Hematopoietic multipotent progenitor cell treated with erythropoietin and hydrocortisone succinate and interleukin-3 and kit ligand, for 6 days (in vitro differentiated cells): ENCODE measurements at places on chromosomes 3 and 15.

DNA sequence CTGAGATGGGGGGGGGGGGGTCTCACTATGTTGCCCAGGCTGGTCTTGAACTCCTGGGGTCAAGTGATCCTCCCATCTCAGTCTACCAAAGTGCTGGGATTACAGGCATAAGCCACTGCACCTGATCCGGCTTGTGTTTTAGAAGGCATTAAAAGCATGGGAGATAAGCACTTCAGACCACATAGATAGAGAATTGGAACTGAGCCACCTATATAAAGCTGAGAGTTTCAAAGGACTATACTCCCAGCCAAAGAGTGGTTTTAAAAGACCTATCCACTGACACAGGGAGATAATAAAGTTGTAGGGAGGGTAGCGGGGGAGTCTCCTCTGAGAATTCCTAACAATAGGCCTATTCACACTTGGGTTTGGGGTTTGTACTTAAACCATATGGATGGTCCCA lies 34.8 kb downstream of the DENND4A start:
- peak; percentile 85 for DNase-seq

DNA sequence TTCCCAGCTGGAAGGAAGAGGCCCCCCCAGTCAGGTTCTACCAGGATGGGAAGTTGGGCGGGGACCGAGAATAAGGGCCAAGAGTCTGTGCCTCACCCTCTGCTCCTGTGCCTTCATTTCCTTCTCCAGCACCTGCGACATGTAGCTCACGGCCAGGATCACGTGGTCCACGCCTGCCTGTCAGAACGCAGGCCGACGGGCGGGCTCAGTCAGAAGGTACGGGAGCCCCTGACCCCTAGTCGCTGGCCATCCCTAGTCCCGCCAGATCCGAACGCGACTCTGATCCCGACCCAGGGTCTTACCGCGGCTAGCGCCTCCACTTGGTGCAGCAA lies 489 bp downstream of the GMPPB start:
- DNase-seq = peak; percentile 76

DNA sequence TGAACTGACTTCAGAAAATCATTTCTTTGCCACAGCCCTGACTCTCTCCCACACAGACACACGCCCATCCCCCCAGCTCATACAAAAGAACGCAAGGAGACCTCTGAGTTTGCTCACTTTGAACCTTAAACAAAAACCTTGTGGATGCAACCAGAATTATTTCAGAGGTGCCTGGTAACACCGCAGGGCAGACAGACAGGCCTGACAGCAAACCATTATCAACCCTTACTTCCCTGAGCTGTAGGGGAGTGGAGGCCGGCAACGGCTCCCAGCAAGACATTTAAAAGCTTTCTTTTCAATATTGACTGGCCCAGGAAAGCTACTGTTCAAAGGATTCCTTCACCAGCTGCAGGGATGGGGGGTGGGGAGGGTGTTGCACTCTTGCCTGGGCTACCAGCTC lies 2.0 kb upstream of the EFCC1 start:
- no peak for DNase-seq

DNA sequence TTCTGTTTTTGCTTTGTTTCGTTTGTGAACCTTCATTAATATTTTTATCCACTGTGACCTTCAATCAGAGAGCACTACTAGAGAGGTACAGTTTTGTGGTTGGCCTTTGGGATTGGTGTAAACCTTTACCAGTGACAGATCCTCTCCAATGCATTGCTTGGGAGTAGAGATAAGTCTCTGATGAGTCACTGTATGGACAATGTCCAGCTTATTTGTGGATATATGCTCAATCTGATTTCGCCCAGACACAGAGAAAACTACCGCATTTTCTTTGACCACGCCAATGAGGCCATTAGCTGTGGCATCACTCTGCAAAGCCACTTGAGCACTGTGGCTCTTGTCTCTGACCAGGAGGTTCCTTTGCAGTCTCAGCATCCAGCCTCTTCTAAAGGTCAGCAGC lies 964.7 kb downstream of the TUSC7 start:
- DNase-seq = no peak

DNA sequence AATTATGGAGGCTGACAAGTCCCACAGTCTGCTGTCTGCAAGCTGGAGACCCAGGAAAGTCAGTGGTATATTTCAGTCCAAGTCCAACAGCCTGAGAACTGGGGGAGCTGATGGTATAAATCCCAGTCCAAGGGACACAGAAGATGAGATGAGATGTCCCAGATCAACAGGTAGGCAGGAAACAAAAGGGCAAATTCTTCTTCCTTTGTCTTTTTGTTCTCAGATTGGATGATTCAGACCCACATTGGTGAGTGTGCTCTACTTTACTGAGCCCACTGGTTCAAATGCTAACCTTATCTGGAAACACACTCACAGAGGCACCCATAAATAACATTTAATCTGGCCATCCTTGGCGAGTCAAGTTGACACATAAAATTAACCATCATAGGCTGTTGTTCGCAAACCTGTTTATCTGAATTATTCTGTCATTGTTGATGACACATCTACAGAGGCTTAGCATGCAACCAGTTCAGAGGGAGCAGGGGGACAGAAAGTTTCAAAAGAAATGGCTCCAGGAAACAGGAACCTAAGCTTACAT lies 62.7 kb upstream of the ITGA11 start:
- DNase-seq = peak; percentile 27

DNA sequence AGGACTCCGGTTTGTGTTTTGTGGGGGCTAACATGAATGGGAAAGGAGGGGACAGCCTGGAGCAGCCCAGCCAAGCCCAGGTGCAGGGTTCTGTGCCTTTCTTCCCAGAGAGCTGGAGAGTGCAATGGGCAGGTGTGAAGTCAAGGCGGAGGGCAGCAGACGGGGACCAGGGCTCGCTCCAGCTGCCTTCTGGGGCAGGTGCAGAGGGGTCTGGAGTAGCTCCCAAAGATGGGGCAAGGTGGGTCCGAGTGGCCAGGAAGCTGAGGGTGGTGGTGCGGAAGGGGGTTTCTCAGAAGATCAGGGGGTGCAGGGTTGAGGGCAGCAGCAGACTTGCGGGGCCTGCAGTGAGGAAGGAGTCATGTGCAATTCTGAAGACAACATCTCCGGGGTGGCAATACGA lies 158.9 kb downstream of the NSMCE3 start:
- no peak for DNase-seq

GRCh38 chr3:120142236-120142635 lies 48.0 kb upstream of the GSK3B start:
- DNase-seq = no peak

DNA sequence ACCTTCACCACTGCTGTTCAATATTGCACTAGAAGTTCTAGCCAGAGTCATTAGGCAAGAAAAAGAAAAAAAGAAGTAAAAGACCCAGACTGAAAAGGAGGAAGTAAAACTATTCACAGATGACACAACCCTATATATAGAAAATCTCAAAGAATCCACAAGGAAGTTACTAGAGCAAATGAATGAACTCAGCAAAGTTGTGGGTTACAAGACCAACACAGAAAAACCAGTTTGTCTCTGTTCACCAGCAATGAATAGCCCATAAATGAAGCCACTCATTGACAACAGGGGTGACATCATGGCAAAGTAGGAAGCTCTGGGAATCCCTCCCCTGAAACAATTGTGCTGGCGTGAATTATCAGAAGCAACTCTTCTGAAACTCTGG lies 4.6 kb downstream of the CFAP100 start:
- DNase-seq = peak; percentile 16

GRCh38 chr15:65042776-65043327 lies 2.3 kb upstream of the SLC51B start:
- no peak for DNase-seq

DNA sequence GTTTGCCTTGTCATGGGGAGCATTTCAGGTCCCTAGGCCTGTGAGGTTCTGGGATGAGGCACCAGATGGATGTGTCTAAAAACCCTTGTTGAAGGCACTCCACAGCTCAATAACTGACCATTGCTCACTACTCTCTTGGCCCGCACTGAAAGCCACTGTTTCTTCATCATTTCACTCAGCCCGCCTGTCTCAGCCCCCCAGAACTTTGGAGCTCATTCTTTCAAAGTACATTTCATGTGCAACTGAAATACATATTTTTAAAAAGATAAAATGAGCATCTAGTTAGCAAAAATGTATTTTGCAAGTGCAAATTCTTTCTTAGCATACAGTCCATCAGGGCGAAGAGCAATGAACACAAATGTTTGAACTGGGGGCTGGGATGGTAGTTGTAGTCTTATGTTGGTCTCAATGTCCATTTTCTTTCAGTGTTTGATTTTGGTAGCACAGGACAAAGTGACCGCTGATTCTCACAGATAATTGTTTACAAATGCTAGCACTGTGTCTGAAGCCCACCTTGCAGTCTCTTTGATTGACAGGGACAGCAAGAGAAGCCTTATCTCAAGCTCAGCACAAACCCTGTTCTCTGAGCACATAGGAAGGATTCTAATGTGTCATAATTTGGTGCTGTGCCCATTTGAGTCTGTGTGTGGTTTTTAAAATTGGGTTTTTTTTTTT lies 19.6 kb downstream of the HEMK1 start:
- DNase-seq = peak; percentile 92

DNA sequence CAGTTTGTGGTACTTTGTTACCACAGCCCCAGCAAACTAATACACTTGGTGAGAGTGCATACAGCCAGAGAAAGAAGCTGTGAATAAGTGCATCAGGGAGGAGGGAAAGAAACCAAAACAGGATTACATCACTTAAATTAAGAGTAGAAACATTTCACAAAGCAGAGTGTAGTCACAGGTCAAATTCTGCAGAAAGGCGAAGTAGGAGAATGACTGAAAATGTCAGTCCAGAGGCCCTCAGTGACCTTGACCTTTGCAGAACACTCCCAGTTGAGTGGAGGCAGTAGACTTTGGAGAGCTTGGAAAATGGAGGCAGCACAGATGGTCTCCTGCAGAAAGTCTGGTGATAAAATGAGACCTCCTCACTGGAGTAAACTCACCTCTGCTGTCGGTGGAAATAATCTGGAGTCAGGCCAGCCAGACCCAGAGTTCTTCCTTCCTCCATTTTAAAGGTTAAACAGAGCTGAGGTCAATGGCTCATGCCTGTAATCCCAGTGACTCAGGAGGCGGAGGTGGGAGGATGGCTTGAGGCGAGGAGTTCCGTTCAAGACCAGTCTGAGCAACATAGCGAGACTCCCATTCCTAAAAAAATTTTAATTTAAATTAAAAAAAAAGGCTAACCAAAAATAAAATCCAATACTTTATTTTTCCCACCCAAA lies 5.0 kb downstream of the CD86 start:
- DNase-seq = no peak

GRCh38 chr15:41827290-41827879 lies 507 bp upstream of the JMJD7 start:
- DNase-seq = peak; percentile 26

DNA sequence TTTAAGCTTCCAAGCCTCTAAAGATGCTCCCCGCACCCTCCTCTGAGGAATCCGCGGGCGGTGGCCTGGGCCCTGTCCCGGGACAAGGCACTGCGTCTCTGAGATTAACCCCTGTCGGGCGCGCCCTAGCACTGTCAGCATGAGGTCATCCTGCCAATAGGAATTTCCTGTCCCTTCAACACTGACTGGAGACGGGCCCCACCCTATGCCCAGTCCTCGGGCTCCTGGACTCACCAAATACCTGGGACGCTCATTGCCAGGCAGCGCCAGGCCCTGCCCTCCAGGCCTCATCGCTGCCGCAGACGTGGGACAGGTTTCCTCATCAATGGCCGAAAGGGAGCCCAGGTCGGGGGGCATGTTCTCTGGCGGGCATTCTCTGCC lies 67.6 kb upstream of the SH3GL3 start:
- DNase-seq = no peak

GRCh38 chr15:72991026-72991425 lies 61.2 kb upstream of the NEO1 start:
- no peak for DNase-seq

- peak; percentile 63 for DNase-seq
These were observed 7.8 kb upstream of the SUMF1 start for GRCh38 chr3:4474683-4475490.
